Stimulated activated CD4-positive, alpha-beta T cell treated with anti-CD3 and anti-CD28 coated beads, Interleukin-1b, Interleukin-23, amount 100 ng/mL, for 1 hour (primary cell): ENCODE measurements at places on chromosomes 11 and 22.

- no peak for DNase-seq
These were observed 19.6 kb upstream of the ARHGAP42 start for GRCh38 chr11:100667449-100667848.

- DNase-seq: no peak
These were observed 6.9 kb downstream of the KCNC1 start for GRCh38 chr11:17741487-17741886.

GRCh38 chr22:30867746-30868662 is 100.6 kb downstream of the MORC2 start:
- DNase-seq: no peak

GRCh38 chr22:19988965-19989724 is 27.5 kb downstream of the ARVCF start:
- DNase-seq: no peak

GRCh38 chr11:100203789-100204188 is 483.3 kb upstream of the ARHGAP42 start:
- DNase-seq: no peak

DNA sequence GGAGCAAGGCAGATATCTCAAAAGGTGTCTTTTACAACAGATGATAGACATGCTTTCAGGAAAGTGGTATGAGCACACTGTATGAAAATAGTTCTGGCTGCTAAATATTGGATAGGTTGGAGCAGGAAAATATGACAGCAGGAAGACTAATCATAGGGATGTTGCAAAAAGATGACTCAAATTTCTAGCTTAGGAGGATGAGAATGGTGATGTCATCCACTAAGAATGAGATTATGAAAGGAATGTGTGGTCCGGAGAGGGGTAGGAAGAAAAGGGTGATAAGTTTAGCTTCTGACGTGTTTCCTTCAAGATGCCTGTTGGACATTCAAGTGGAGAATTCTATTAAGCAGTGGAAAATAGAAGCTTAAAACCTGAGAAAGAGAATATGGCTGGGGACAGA is 46.4 kb downstream of the RCN1 start:
- DNase-seq: no peak

GRCh38 chr11:4032097-4032496 is 62.5 kb upstream of the RRM1 start:
- DNase-seq: no peak

DNA sequence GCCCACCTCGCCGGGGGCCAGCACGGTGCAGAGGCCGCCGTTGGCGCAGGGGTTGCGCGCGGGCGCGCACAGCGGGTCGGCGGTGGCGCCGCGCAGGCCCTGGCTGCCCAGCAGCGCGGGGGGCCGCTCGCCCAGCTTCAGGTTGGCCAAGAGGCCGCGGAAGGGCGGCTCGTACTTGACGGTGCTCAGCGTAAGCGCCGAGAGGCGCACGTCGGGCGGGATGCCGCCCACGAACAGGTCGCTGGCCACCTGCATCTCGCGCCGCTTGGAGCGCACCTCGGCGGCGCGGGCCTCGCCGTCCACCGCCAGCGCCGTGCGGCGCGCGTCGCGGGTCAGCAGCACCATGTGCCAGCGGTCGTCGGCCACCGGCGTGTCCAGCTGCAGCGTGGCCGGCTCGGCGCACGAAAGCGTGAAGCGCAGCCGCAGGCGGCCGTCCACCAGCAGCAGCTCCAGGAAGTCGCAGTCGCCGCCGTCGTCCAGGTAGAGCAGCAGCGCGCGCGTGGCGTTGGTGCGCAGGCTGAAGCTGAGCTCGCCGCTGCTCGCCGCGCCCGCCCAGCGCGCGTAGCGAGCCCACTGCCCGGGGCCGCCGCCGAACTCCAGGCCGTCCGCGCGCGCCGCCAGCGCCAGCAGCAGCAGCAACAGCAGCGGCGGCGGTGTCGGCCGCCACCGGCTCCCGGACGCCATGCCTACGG is 9.8 kb downstream of the NRXN2 start:
- DNase-seq: no peak
